Suprapubic skin (tissue), 4 donors: ENCODE measurements at places on chromosomes 12 and 14.

- DNase-seq: no peak
Measured at GRCh38 chr14:50011242-50011641, 105.1 kb downstream of the VCPKMT start.

DNA sequence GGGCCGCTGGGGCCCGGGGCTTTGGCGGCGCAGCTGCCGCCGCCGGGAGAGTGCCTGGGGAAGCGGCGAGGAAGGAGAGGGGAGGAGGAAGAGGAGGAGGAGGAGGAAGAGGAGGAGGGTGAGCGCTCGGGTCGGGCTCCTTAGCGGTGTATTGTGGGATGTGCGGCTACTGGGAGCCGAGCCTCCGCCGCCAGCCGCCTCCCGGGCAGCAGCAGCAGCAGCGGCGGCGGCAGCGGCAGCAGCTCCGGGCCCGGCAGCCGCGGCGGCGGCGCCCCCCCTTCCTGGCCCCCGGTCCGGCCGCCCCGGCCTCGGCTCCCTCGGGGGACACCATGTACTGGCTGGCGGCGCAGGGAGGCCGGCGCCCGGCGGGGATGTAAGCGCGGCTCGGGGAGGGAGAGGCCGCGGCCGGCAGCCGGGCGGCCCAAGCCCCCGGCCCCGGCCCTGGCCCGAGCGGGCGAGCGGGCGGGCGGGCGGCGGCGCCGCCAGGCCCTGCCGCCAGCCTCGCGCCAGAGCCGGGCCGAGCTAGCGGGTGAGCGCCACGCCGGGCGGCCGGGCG is at the start of gene SETD1B:
Gene SETD1B (plus strand): TSS at position 149 of the 556 bp plus-strand sequence. CDS start 729 bp downstream, outside the sequence.
- no peak for DNase-seq

DNA sequence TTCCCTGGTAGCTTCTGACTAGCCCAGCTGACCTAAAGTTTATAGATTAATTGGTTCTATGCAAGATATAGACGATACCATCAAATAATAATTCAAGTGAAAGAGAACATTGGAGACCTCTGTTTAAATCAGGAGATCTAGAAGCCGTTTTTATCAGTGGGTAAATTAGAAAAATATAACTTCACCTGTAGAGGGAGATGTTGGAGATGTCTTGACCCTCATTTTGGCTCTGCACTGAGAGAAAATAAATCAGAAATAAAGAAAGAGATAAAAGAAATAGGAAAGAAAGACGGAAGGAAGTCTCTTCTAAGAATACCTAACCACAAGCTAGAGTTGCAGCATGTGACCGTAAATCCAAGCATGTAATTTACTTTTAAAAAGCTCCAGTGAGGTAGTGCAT is 684.5 kb downstream of the C12orf50 start:
- DNase-seq: no peak

GRCh38 chr12:50706606-50707005 is 57.3 kb upstream of the ATF1 start:
- no peak for DNase-seq

DNA sequence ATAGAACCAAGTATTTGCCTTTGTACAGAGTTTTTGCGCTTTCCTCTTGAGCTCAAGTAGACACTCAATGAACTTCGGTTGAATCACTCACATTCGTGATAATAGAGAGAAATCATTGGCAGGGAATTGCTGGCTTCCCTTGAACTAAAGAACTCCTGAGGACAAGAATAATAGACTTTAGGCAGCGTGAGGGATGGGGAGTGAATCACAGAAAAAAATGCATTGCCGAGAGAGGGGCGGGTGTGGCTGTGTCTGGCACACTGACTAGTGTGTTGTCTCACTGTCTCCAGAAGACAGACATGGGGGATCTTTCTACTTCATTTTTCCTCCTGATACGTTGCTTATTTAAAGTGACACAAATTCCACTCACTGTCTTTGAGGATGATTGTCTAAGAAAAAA is 805.2 kb downstream of the BCL11B start:
- no peak for DNase-seq

- no peak for DNase-seq
Measured at GRCh38 chr12:68286396-68286795, 33.0 kb upstream of the IL22 start.

GRCh38 chr14:39034481-39035296 is 68.3 kb downstream of the SEC23A start:
- no peak for DNase-seq

DNA sequence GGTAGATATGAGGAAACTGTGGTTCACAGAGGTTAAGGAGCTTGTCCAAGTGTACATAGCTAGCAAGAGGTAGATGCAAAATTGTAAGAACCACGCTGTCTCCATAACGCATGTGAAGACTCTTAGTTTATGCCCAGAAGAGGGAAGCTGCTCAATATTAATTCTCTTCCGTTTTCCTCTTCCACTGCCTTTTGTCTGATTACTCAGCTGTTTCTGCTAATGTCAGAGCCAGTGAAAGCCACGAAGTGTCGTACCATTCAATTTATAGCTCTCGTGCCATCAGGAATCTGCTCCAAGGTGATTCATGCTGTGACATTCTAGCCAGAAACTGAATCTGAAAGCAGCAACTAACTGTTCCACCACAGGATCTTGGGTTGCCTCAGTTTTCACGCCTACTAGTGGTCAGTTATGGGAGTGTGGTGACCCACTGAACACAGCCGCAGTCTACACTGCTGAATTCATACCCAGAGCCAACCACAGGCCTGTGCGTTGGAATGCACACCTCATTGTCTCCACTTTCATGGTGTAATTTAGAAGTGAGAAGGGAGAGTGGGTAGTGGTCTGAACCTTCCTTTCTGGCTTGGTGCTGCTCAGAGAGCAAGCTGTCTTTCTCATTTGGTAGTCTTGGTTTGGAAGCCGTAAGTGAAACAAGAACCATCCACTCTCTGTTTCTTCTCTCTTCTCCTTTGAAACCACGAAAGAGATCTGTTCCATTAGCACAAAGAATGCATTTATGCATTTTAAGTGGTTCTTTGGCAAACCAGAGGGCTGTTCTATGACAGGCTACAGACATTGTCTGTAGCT is 74.2 kb upstream of the NAP1L1 start:
- no peak for DNase-seq

DNA sequence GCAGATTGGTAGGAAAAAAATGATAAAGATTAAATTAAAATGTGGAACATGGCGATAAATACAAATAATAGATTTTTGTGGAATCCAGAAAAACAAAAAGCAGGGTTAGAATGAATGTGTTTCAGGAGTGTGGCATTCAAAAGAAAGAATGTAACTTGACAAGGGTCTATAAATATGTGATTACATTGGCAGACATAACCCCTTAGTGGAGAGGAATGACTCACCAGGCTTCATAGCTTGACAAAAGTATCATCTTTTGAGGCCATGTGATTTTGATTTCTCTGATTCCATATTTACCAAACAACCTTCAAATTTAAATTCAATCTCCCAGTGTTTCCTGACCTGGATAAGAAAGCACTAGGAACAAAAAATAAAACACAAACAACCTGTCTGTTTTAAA is 24.4 kb upstream of the MGST1 start:
- no peak for DNase-seq

DNA sequence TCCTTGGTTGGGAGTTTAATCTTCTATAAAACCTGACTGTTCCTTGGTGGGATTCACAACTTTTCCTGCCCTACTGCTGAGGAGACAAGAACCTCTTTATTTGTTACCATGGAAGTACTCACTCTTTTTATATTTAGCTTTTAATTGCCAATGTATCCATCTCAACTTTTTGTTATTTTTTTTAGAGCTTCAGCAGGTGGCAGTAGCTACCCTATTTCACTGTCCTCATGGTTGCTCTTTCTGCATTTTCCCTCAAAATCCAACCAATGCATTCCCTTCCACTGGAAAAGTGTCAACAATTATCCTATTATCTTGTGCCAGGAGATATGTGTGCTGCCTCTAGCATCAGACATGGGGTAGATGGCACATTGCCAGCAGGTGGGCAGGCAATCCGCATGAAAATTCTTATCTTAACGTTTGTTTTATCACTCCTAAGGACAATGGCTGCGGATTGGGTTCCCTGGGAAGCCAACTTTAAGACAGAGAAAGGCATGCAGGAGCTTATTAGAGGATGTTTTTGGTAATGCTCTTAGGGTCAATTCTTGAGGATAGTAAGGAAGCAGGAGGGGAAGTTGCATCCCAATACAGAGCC is 406.4 kb downstream of the SNAPC1 start:
- no peak for DNase-seq

DNA sequence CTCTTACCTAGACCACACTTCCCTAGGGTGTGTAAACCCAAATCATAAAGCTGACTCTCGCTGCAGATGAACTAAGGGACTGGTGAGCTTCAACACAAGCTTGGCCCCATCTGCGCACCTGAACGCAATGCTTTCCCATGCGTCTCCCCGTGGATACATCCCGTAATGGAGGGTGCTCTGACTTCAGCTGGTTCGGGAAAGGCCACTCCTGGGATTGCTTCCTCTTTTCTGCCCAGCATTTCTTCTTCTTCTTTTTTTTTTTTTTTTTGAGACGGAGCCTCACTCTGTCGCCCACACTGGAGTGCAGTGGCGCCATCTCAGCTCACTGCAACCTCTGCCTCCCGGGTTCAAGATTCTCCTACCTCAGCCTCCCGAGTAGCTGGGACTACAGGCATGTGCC is 27.7 kb upstream of the ETFBKMT start:
- DNase-seq: no peak

DNA sequence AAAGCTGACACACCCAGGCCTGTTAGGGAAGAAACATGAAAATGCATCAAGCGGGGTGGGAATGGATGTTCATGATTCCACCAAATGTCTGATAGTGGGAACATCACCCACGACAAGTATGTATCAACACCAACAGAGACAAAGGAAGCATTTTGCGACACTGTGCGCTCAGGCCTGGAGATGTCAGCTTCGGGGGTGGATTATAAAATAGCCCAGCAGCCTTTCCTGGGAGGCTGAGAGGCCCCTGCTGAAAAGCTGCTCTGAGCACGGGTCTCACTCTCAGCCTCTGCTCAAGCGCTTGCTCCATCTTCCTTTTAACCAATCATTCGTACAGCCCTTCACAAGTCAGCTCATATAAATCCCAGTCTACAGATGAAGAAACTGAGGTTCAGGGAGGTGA is 213.5 kb downstream of the BCL11B start:
- DNase-seq: no peak

- no peak for DNase-seq
Measured at GRCh38 chr12:87439990-87440827, 589.0 kb downstream of the C12orf50 start.

DNA sequence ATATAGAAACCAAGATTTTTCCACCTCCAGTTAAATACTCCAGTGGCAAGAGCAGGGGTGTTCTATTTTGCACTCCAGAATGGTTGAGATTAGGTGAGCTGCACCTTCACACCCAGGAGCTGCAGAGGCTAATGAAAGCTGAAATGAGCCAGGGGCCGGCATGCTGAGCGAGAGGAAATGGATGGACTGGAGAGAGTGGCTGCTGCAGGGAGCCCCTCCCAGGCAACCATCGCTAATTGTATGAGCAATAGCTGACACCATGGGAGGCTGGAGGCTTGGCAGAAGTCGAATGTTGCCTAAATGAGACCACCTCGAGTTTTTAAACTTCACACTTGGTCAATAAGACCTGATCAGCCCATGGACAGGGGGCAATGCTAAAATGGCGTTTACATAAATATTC is 301.8 kb upstream of the TMPO start:
- no peak for DNase-seq

DNA sequence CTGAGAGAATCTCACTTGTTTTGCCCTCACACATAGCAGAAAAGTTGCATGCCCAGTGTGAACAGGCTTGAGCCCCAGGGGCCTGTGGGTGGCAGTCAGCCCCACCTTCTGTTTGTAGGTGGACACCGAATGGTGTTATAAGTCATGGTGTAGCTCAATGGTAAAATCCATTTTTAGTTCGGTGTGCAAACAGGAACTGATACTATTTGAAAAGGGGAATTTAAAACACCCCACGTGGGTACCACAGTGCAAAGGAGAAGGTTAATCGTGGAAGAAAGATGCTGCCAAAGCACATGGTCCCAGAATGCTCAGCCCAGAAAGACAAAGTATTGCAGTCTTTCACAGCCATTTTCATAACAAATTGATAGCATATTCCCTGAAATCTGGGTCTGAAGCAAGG is 71.8 kb upstream of the GZMB start:
- no peak for DNase-seq

GRCh38 chr14:104882991-104883660 is 18.1 kb downstream of the CEP170B start:
- no peak for DNase-seq

DNA sequence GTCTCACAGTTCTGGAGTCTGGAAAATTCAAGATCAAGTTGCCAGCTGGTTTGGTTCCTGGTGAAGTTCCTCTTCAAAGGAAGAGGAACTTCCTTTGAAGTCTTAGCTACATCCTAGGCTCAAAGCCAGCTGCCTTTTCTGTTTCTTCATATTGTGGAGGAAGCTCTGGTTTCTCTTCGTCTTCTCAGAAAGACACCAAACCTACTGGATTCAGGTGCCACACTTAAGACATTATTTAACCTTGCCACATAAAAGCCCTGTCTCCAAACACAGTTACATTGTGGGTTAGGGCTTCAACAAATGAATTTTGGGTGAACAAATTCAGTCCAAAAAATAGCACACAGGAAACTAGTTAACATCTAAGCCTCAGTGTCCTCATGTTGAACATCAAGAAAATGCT is 1019.8 kb downstream of the GALC start:
- no peak for DNase-seq

DNA sequence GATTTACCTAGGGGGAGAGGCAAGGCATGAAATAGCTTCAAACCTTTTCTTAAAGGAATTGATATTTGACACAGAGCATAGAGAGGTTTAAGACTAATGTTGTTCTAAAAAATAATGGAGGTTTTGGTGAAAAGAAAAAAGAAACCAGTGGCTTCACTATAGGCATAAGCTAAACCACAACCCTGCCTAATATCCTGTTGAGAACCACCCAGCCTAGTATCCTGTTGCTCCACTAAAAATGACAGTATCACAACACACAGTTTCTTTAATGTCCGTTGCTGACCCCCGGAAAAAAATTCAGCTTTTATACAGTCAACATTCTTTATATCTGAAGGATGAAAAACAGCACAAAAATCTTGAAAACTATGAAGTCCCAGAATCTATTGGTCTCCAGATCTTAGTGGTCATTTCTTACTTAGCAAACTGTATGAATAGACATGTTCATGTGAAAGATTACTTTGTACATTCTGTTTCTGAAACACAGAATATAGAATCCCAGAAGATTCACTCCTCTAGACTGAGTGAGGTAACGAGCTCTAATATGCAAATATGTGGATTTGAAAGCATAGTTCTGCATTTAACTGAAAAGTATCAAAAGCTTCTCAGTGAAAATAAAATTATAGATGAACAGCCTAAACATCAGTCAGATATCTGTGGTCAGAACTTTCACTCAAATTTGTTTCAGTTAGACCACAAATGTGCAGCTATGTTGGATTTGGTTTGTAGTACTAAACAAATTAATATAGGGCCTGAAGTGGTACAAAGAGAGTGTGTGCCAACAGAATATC is 40.5 kb downstream of the GALC start:
- no peak for DNase-seq

- DNase-seq: no peak
Measured at GRCh38 chr12:71045781-71046180, 112.0 kb downstream of the TSPAN8 start.

GRCh38 chr14:102805371-102805891 is 28.2 kb downstream of the TRAF3 start:
- DNase-seq: no peak
